ENCODE measurements at places on chromosomes 12 and 14. TPM values are rescaled to one million over a fixed set of nuclear protein-coding genes. Genes with fewer than 3 reads are reported as not detected.

ESRRB gene
- total RNA-seq, result not detected

SIX4 gene
- 5.8 TPM for total RNA-seq

REP15 gene
- 0.53 TPM for total RNA-seq

FGF6 gene
- not detected for total RNA-seq

RBP5 gene
- not detected for total RNA-seq

KSR2 gene
- total RNA-seq, result not detected

MSI1 gene
- not detected for total RNA-seq

ARHGEF40 gene
- total RNA-seq, result 3.3 TPM

CLEC4E gene
- not detected for total RNA-seq

All from bronchial epithelial cell (primary cell).